ENCODE measurements at places on chromosomes 2 and 18.

DNA sequence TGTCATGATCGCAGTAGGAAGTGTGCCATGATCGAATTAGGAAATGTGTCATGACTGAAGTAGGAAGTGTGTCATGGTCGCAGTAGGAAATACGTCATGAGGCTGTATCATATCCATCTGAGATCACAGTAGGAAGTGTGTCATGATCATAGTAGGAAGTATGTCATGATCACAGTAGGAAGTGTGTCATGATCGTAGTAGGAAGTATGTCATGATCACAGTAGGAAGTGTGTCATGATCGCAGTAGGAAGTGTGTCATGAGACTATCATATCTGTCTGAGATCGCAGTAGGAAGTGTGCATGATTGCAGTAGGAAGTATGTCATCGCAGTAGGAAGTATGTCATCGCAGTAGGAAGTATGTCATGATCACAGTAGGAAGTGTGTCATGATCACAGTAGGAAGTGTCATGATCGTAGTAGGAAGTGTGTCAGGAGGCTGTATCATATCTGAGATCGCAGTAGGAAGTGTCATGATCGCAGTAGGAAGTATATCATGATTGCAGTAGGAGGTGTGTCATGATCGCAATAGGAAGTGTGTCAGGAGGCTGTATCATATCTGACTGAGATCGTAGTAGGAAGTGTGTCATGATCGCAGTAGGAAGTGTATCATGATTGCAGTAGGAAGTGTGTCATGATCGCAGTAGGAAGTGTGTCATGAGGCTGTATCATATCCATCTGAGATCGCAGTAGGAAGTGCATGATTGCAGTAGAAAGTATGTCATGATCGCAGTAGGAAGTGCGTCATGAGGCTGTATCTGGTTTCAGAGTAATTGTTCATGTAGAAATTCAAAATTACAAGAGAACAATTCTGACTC lies 56.4 kb upstream of the NFATC1 start:
- DNase-seq = no peak

- no peak for DNase-seq
Observed at GRCh38 chr2:141137122-141137693, 993.6 kb downstream of the LRP1B start.

- DNase-seq = no peak
Observed at GRCh38 chr2:64643838-64644457, 9.8 kb downstream of the SERTAD2 start.

GRCh38 chr2:242063436-242063835 lies 193.9 kb downstream of the RTP5 start:
- DNase-seq = no peak

DNA sequence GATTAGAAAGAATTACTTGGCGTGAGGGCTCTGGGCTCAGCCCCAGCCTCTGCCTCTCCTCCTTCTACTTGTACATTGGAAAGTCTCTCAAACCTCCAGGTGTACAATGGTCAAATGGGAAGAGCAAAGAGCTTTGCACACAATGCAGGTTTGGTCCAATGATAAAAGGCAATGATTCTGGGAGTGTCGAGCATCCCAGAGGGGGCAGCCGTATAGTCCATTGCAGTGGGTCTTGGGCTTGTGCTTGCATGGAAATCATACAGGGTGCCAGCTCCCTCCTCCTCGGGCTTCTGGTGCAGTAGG lies 98.0 kb upstream of the NCK2 start:
- no peak for DNase-seq

GRCh38 chr2:224268441-224268840 lies 133.5 kb downstream of the FAM124B start:
- DNase-seq = peak; percentile 78

GRCh38 chr2:140201572-140201971 lies 1421.4 kb upstream of the NXPH2 start:
- DNase-seq = no peak

GRCh38 chr2:152465541-152465940 lies 130.6 kb downstream of the FMNL2 start:
- no peak for DNase-seq

Measured in muscle of arm (tissue), 14 donors.